ENCODE measurements at places on chromosomes 5 and 9.

- no peak for DNase-seq
These were observed 140.3 kb upstream of the IER5L start for GRCh38 chr9:129318121-129319075.

DNA sequence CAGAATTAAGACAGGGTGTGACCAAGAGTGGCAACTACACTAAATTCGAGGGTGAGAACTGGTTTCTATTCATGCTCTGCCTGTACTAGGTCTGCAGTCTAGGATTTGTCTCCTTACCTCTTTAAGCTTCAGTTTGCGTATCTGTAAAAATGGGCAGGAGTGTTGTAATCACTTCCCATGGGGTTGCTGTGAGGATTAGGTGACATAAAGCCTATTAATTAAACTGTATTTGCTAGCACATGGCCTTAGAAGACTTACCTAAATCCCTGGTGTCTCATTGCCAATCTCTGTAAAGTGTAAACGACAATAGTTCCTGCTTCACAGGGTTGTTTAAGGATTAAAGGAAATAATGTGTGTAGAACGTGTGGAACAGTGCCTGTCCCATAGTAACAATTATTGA lies 193.6 kb downstream of the DRD1 start:
- no peak for DNase-seq

- DNase-seq = no peak
These were observed 455.1 kb upstream of the TLE4 start for GRCh38 chr9:79116709-79117108.

- no peak for DNase-seq
These were observed 61.4 kb upstream of the ASS1 start for GRCh38 chr9:130383350-130383715.

- DNase-seq = no peak
These were observed 2.6 kb upstream of the GRIN1 start for GRCh38 chr9:137136261-137136880.

GRCh38 chr5:109945097-109945678 lies 255.5 kb downstream of the MAN2A1 start:
- DNase-seq = no peak

DNA sequence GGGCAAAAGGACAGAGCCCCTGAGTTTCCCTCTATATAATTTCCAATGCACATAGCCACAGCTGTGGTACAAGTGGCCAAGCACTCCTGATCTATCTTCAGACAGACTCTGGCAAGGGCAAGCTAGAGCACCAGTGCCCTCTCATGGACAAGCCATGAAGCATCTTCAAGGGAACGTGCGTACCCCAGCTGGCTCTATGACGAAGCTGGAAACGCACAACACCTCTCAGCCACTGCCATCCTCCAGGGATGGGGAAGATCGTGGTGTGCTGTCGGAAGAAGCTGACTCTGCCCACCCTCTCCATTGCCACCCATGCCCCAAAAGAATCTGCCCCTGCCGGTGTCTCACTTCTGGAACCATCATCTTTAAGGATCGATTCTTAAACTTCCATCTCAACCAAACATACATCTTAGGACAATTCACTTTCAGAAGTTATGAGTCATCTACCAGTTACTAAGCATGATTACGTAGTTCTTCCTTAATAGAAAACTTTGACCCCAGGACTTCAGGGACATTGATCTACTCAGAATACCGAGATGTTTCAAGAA lies 482.9 kb downstream of the AGTPBP1 start:
- no peak for DNase-seq

DNA sequence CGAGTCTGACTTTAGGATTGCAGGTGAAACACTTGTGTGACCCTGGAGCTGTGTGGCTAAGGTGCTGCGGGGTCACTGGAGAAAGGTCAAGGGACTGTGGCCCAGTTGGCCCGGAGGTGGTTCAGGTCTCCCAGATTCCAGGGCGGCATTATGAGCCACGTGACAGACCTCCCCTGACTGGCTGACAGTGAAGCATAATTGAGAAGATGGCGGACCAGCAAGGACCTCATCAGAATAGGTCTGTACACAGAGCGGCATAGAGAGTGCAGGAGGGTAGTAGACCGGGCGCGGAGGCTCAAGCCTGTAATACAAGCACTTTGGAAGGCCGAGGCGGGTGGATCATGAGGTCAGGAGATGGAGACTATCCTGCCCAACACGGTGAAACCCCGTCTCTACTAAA lies 815 bp upstream of the ODF2 start:
- DNase-seq = no peak

DNA sequence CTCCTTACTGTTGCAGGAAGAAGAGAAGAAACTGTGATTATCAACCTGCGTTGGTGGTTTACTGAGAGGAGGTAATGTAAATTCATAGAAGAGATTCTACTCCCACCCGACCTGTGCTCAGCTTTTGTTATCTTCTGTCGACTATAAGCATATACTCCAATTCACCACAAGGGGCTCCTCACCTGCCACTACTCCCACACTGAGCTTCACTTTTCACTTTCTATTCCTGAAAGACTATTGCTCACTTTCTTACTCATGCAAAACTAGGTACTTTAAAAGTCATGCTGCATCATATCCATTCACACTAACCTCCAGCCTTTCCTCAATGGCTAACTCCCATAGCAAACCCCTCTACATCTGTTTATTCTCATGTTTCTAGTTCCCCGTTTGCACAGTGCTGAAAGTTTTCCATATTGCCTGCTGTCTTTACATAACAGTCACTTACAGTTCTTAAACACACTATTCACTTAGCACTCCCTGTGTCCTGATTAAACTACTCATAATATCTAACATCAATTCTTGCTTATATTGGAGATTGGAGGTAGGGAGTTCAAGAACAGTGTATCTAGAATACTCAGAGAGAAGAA lies 1062.6 kb downstream of the NR2F1-AS1 start:
- no peak for DNase-seq

GRCh38 chr5:138604176-138604785 lies 29.1 kb upstream of the HSPA9 start:
- no peak for DNase-seq

GRCh38 chr9:125850763-125851162 lies 103.6 kb downstream of the PBX3 start:
- no peak for DNase-seq

DNA sequence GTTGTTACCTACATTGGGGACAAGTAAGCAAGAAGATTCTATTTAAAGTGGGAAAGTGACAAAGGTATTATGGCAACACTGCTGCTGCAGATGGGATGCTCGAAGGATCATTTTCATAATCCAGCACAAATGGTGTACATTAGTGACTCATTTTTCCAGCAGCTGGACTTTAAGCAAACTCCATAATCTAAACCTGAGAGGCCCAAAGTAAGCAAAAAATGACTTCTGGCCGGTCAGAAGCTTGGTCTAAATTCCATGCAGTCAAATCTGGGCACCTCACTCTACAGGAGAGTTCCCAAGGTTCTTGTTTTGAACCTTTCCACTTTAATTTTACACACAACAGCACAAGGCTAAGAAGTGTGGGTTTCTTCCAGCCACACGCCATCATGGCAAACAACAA lies 43.6 kb upstream of the TRAF1 start:
- DNase-seq = no peak

DNA sequence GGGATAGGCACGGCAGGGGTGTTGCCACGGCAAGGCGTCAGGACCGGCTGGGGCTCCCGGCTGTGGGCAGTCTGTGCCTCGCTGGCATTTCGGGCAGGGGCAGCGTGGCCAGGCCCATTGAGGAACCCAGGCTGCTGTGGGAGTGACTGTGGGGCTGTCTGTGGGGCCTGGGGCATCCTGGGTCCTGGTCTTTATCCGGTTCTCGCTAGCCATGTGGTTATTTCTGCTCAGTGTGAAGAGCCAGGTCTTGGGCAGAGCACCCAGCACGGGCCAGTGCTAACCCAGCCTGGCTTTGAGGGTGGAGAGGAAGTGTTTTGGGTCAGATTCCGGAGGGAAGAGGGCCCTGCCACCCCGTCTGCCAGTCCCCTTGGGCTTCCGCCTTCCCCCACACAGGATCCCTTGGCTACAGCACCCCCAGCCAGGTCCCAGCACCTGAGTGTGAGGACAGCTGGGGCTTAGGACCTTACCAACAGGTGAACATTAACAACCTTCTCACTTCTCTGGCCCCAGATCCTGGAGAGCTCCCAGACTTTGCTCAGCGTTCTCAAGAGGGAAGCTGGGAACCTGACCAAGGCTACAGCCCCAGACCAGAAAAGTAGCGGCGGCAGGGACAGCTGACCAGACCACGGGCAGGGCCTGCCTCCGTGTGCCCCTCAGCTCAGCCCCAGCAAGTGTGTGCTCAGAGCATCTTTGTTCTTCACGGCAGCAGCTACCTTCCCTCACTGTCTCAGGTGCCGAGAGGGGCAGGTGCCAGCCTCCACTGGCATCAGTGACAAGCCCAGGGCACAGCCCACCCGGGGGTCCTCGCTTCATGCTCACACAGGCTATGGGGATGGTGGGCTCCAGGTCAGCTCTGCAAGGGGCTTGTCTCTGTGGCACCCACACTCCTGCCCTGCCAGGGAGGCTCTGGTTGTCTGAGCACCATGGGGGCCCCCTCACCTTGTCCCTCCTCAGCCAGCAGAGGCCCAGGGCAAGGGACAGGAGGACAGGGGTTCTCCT lies 1.1 kb downstream of the SSNA1 start:
- no peak for DNase-seq

DNA sequence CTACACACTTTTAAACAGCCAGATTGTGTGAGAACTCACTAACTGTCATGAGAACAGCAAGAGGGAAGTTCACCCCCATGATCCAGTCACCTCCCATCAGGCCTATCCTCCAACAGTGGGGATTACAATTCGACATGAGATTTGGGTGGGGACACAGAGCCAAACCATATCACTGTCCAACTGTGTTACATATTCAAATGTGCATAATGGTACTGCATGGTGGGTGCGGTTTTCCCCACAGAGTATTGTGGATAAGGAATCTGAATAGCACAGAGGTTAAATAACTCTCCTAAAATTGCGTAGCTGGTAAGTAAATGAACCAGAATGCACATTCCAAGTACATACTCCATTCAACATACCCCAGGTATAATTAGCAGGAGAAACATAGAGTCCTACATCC lies 32.1 kb downstream of the CDH6 start:
- DNase-seq = no peak

GRCh38 chr9:117234103-117234502 lies 180.8 kb downstream of the ASTN2 start:
- no peak for DNase-seq

DNA sequence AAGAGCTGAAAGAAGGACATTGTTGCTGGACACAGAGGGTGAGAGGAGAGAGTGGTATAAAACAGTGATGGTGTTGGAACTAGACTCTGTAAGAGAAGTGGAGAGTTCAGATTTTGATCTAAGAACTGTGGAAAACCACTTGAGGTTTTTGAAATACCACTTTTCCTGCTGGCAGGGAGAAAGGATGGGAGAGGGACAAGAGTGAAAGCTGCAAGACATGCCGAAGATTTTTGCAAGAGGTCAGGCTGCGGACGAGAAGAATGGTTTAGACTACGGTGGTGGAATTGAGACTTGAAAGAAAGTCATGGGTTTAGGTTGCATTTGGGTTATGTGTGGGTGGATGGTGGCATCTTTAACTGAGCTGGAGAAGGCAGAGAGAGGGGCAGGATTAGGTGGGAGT lies 202.2 kb upstream of the RPS23 start:
- DNase-seq = no peak

DNA sequence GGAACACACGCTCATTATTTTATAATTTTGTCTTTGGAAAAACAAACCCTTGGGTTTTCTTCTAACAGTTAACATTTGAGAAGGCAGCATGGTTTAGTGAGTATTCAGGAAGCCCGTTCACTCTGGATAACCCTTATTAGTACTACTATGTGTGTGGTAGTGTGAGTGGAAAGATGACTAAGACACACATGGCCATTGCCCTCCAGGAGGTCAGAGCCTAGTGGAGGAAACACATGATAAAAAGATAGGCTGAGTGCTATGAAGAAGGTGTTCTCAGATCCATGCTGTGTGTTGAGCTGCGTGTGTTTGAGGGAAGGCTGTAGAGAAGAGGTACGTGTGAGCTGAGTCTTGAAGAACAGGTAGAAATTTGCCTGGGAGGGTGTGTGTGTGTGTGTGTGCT lies 8.4 kb downstream of the C5orf47 start:
- no peak for DNase-seq

DNA sequence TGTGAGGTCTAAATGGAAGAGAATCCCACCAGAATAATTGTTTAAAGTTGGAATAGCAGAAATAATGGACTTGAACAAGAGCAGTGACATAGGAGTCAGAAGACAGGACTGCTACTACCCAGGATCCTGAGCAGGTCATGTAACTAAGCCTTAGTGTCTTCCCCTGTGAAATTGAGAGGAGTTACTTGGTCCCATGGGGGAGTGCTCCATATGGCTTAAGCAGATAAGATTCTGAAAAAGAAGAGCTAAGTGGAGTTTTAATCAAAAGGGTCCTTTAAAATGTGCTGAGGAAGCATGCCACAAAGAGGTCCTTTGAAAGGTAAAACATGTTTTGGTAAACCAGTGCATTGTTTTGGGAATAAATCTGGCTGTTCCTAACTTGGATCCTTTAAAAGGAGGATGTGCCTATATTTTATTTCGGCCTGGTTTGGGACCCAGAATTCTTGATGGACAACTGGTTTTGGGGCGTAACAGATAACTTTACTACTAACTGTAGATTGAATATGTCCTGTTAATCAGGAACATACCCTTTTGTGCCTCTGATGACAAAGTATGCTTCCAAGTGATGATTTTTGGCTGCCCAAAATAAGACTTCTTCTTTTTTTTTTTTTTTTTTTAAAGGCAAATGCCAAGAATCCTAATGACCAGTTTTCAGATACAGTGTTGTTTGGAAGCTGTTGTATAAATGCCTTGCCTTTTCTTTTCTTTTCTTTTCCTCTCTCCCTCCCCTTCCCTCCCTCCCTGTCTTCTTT lies 5.7 kb downstream of the RCL1 start:
- DNase-seq = no peak

DNA sequence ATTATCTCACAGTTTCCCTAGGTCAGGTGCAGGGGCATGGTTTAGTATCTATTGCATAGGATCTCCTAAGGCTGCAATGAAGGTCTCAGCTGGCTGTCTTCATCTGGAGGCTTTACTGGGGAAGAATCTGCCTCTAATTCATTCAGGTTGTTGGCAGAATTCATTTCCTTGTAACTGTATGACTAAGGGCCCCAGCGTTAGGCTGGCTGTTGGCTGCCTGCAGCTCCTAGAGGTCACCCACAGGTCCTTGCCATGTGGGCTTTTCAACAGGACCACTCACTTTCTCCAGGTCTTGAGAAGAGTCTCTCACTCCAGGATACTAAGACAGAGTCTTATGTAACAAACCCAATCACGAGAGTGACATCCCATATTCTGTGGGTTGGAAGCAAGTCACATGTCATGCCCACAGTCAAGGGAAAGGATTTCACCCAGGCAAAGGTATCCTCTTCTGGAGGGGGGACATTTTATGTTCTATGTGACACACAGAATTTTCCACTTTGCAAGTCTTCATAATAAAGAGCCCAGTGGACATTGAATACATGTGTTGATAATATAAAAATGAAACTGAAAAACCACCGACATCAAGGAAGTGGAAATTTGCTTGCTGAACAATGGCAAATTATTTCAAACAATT lies 38.2 kb downstream of the HMHB1 start:
- no peak for DNase-seq
